ENCODE measurements at places on chromosomes 5 and 9. TPM values are rescaled to one million over a fixed set of nuclear protein-coding genes. Genes with fewer than 3 reads are reported as not detected.

DNA sequence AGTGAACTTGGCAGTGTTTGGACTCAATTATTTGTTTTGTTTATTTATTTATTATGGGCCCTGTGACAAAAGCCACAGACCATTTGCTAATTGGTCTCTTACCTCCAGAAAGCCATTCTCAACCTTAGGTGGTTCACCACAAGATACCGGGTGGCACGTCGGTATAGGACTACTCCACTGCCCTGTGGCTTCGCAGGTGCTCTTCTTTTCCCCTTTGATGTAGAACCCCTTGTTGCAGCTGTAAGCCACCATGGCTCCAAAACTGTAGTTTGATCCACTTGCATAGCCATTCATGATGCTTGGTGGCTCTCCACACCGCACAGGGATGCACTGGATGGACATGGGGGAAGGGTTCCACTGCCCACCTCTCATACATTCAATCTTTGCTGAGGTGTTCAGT lies 73.3 kb upstream of the TXNDC8 start:
- DNase-seq: no peak

DNA sequence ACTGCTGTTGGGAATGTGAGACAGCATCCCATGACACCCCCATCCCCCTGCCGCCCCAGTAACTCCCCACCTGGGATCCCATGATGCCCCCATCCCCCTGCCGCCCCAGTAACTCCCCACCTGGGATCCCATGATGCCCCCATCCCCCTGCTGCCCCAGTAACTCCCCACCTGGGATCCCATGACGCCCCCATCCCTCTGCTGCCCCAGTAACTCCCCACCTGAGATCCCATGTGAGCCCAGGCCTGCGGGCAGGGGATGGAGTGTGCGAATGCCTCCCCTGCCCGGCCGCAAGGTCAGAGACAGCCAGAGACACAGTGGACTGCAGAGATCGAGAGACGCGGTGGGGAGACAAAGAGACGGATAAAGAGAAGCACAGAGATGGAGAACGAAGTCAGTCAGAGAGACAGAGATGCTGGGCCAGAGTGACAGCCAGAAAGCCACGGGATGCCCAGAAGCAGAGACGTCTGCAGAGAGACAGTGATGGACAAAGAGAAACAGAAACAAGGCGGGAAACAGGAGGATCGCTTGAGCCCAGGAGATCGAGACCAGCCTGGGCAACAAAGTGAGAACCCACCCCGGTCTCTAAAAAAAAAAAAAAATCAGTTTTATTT lies 992 bp downstream of the SH2D3C start:
- DNase-seq: no peak

DNA sequence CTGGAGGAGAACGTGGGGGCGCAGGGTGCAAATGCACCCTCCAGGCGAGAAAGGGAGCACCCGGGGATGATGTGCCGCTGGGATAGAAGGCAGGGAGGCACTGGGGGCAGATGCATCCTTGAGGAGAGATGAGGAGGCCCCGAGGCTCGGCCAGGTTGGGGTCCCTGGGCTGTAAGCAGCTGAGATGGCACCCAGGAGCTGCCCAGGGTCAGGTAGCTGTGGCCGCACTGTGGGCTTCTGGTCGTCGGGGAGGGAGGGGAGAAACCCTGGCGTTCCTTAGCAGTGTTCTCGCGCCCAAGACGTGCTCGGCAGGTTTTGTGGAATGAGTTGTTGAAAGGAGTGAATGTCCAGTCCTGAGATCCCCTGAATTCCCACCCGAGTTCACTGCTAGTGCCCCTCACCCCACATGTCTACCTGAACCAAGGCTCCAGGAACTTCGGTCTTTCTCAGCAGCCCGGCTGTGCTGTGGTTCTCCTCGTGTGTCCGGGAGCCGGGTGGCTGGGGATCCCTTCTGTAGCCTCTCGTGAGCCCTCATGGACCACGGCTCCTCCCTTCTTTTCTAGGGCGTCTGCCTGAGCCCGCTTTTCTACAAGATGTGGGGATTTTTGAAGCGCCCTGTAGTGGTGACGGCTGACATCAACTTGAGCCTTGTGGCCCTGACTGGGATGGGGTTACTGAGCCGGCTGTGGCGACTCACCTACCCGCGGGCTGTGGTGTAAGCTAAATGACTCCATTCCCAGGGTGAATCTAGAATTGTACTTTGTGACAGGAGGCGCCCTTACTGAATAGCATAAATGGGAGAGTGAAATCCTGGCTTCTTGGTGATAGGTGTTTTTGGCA lies 1.1 kb downstream of the POMT1 start:
- DNase-seq: no peak

- no peak for DNase-seq
These were observed 61.0 kb downstream of the CYSTM1 start for GRCh38 chr5:140235791-140236551.

GRCh38 chr9:77005216-77005615 lies 14.2 kb upstream of the FOXB2 start:
- no peak for DNase-seq

The RALGDS gene
- 42.5 TPM for polyA plus RNA-seq

The PRELID2 gene
- 2.1 TPM for polyA plus RNA-seq

All from muscle of leg (tissue), 16 donors.